ENCODE measurements at places on chromosomes 1 and 21.
A peak's percentile ranks its signal among the peaks of the same experiment; 100 is the strongest.

DNA sequence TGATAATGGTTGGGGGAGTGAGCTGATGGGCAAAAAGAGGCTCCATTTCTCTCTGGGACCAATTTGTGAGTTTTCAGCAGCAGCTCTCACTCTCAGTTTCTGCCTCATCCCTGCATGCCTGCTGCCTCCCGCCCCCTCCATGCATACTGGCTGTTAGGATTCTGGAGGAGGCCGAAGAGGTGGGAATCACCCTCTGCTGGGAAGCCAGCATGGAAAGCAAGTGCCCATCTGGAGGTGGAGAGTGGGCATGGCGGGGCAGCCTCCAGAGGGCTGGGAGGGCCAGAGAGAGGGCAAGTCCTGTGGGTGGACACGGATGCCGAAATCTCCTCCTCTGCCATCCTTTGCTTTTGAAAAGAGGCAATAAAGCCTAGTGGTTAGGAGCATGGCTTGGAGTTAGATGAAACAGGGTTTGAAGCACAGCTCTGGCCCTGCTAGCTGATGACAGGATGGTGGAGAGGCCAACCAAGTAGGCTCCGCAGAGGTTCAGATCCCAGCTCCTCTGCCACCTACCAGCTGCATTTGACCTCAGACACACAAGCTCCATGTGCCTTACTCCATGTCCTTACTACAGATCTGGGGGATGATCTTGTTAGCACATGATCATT lies 113.4 kb downstream of the GRIK3 start:
- DNase-seq = no peak

GRCh38 chr1:8574985-8575384 lies 242.5 kb downstream of the RERE start:
- no peak for DNase-seq

- DNase-seq = no peak
Measured at GRCh38 chr1:235415008-235415904, 48.0 kb downstream of the TBCE start.

DNA sequence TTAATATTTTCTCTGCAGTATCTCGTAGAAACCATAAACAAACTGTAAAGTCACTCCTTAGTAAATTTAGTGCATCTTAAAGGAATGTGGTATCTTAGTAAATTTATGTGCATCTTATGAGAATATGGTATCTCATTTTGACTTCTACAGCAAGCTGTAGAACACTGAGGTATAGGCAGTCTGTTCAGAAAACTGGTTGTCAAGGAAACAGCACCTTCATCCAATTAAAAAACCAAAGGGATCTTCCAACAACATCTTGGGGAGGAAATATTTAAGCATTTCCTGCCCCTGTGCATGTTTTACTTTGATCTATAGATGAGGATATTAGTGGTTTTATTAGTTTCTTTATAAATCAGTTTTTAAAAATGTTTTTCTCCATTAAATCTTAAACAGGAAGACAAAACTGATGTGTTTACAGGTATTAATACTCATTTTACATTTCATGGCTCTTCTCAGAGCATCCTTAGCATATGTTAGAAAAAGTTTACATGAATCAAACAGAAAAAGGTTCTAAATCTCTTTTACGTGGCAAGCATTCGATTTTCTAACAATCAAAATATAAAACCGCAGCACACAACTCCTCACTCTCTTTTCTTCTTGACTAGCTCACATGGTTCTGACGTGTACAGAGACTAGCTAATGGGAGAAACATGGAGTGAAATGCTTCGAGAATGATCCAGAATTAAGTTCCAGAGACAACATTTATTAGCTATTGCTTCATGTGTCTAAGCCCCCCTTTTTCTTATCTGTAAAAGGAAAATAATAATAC lies 668.8 kb downstream of the PTPRC start:
- DNase-seq = no peak

- peak; percentile 44 for DNase-seq
Measured at GRCh38 chr1:162404550-162405160, 7.3 kb downstream of the SH2D1B start.

GRCh38 chr1:100622037-100622436 lies 84.1 kb downstream of the GPR88 start:
- DNase-seq = peak; percentile 93

GRCh38 chr1:159924791-159925718 lies at the start of gene TAGLN2:
Gene TAGLN2, minus strand, starts transcription at chr1:159925507. Its CDS starts 4,998 bp downstream, at chr1:159920509.
- DNase-seq = peak; percentile 70

DNA sequence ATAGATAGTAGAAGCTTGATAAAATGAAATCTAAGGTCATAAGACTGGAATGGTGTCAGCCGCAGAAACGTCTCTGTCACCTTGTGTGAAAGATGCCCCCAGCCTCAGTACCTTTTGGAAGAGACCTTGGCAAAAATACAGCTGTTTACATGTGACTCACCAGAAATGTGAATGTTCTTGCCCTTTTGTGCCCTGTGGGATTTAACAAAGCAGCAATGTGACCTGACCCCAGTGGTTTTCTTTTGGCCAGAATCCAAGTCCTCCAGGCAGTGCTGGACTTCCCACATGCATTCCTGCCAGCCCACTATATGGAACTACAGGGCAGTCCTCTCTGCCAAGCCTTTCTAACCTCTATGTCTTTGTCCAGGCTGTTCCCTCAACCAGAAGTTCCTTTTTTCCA lies 27.2 kb upstream of the LRRC8C start:
- DNase-seq = no peak

DNA sequence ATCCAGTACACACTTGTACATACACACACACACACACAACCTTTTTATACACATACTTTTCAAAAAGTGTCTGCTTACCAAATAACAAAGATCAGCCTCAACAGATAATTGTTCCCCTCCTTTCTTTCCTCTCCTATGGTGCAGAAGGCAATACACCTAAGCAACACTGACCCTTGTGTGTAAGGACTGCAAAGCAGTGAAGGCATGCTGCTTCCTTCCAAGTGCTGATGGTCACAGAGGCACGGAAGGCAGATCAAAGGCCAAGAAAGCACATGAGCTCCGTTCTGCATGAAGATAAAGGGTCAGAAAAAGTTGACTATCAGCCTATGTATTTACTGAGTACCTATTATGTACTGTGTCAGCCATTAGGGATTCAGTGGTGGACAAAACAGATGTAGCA lies 168.8 kb downstream of the TNR start:
- no peak for DNase-seq

DNA sequence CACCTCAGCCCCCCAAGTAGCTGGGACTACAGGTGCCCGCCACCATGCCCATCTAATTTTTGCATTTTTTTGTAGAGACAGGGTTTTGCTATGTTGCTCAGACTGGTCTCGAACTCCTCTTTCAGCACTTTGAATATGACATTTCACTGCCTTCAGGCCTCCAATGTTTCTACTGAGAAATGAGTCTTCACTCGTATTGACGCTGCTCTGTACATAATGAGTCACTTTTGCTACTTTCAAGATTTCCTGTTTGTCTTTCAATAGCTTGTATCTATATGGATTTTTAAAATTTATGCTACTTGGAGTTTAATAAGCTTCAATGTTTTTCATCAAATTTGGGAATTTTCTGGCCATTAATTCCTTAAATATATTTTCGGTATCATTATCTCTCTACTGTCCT lies 64.7 kb downstream of the GORAB start:
- no peak for DNase-seq

GRCh38 chr1:64476251-64476952 lies 6.5 kb downstream of the CACHD1 start:
- DNase-seq = peak; percentile 61

GRCh38 chr1:8599646-8600212 lies 217.7 kb downstream of the RERE start:
- DNase-seq = no peak

DNA sequence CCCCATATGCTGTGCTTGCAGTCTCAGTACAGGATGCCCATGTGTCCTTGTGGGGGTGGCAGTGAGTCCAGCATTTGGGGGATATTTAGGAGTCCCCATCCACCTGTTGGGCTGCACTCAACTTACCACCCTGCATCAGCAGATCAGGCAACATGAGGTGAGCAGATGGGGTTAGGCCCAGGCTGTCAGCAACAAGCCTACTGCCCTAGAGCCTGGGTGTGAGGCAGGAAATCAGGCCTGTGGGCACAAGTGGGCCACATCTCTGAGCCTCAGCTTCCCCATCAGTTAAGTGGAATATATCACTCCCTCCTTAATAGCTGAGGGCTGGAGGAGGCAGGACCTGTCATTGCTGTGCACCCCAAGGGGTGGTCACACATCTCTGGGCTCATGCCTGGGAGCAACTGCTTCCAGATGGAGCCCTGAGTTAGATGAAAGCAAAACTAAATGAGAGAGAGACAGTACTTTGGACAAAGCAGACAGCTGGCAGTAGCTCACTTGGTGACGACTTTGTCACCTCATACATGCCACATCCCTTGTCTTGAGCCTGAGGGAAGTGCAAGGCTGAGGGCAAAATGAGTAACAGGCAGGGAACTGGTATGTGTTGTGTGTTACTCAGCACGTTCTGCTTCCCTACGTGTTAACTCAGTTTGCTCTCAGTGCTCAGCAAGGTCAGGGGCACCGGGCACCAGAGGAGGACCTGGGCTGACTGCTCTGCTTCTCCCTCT lies 48.4 kb downstream of the TRIM11 start:
- no peak for DNase-seq

DNA sequence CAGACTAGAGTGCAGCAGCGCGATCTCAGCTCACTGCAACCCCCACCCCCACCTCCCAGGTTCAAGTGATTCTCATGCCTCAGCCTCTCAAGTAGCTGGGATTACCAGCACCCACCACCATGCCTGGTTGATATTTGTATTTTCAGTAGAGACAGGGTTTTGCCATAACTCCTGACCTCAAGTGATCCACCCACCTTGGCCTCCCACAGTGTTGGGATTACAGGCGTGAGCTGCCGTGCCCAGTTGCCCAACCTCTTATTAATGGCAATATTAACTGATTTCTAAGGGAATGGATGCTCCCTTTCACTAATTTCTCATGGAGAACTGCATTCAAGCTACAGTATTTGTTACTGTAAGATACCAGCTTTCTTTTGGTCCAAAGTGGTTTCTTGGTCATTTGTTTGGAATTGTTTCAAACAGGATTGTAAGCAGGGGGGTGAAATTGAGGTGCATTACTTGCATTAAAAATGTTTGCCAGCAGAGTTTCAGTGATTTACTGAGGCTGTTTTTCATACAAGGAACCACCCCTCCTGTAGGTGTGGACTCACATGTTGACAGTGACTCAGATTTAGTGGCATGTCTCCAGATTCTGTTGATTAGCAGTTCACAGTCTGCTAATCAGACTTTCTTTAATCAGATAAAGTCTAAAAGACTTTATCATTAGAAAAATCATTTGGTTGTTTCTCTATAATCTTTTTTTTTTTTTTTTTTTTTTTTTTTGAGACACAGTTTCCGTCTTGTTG lies 3.9 kb upstream of the TGFBR3 start:
- no peak for DNase-seq

DNA sequence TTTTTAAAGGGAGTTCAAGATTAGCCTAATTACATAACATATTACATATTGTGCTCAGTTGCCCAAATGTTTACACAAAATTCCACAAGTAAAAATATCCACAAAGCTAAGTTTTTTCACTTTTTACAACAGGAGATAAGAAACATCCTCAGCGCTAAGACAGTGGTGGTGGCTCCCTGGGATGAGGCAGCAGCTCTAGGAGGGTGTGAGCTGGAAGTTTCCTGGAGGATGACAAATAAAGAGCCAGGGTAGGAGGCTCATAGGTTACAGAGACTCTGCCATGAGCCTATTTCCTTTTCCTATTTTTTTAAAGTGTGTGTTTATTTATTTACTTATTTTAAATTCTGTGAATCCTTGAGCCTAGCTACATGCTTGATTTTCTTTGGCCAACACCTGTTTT lies 91.7 kb downstream of the COL24A1 start:
- DNase-seq = no peak

DNA sequence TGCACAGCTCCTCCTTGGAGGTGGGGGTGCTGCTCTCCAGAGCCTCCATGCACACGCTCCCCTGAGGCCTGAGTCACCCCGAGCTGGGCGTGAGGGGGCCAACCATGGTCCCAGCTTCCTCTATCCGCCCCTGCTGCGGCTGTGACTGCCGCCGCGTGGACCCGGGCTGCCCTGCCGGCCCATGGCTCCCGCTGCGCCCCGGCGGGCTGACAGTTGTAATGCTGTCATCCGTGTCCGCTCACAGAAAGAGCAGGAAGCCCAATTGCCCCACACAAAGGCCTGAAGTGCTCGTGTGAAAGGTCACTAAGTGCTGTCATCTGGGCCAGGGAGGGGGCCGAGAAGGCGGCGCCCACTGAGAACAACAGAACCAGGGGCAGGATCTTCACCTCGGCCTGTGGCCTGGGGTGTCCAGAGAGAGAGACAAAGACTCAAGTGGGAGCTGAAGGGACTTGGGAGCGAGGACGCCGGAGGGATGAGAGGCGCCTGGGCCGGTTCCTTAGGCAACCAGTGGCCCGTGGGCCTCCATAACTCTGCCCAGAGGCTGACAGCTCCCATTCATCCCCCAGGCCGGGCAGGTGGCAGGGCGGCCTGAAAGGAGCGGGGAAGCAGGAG lies 31.5 kb downstream of the OLIG1 start:
- DNase-seq = no peak

GRCh38 chr1:15946571-15947381 lies 29.1 kb downstream of the ZBTB17 start:
- no peak for DNase-seq

DNA sequence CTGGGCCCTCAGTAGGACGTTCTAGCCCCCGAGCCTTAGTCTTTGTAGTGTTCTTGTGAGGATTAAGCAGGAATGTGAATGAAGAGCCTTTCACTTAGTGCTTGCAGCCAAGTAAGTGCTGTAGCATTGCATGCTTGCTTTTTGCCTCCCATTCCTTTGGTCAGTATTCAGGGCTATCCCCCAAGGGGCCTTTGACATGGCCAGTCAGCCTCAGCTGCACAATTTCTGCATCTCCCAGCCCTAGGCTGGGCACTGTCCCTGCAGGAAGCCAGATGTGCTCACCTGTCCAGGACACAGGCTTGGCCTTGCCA lies 30.5 kb downstream of the SOX13 start:
- DNase-seq = no peak

Measured in BJ (cell line).